ENCODE measurements at places on chromosomes 3 and 15.
A peak's percentile ranks its signal among the peaks of the same experiment; 100 is the strongest.

DNA sequence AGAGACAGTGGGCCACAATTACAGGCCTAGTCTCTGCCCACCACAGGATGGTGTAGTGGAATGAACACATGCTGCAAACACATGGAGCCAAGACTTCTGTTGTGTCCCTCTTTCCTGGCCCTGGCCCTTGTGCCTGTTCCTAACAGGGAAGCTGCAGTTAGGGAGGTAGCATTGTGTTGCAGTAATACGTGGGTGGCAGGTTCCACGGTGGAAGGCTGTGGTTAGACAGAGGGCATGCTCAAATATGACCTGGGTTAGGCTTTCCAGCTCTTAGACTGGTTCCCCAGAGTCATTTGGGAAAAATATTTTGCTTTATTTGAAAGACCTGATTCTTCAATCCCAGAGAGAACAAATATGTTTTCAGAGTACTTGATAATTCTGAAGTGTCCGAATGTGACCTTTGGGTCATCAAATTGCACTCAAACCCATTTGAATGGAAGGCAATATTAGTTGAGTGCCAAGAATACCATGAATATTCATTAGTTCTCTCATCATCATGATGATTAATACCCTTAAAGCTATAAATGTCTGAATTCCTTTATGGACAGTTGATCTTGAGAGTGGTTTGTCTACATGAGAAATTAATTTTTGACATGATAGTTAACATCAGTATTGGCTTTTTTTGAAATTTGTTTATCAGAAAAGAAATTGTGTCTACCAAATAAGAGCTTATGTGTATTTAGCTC lies 28.5 kb downstream of the PLAAT1 start:
- DNase-seq = no peak

- no peak for DNase-seq
Measured at GRCh38 chr3:45205126-45205525, 21.0 kb downstream of the TMEM158 start.

- no peak for DNase-seq
Measured at GRCh38 chr15:34861214-34861613, 65.9 kb upstream of the ACTC1 start.

GRCh38 chr15:48975472-48976419 lies 12.0 kb upstream of the SHC4 start:
- peak; percentile 90 for DNase-seq

DNA sequence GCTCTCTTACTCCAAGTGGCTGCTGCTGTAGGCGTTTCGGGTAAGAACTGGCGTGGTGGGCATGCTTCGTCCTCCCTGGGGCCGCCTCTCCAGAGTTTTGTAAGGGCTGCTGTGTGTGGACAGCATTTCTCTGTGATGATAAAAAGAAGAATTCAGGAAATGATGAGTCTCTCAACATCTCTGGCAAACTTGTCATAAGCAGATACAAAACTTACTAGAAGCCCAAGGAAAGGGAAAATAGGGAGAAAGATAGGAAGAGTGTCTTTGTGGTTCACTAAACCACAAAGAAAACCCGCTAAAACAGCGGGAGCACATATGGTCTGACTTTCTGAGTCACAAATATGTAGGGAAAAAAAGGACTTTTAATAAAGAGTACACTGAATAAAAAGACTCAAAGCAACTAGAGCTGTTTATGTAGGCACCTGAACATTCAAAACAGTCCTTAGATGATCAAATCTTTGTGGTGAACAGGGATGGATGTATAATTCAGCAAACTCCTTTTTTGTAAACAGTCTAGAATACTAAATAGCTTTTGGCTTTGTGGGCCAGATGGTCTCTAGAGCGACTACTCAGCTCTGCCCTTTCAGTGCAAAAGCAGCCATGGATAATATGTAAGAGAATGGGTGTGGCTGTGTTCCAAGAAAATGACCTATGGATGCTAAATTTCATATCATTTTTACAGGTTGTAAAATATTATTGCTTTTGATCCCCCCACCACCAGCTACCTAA lies 60.4 kb upstream of the LMOD3 start:
- DNase-seq = no peak
